Osteocyte (in vitro differentiated cells): ENCODE measurements at places on chromosomes 6 and 20. TPM values are rescaled to one million over a fixed set of nuclear protein-coding genes. Genes with fewer than 3 reads are reported as not detected.

DNA sequence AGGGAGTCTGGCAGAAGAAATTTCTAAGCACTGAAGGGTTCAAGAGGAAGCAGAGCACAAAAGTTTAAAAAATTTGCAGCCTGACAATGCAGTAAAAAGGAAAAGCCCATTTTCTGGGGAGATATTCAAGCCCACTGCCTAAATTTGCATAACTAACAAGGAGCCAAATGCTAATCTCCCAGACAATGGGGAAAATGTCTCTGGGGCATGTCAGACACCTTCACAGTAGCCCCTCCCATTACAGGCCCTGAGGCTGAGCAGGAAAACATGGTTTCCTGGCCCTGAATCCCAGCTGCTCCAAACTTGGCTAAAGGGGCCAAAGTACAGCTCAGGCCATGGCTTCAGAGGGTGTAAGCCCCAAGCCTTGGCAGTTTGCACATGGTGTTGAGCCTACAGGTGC is 908.5 kb upstream of the MANEA start:
- no peak for DNase-seq

DNA sequence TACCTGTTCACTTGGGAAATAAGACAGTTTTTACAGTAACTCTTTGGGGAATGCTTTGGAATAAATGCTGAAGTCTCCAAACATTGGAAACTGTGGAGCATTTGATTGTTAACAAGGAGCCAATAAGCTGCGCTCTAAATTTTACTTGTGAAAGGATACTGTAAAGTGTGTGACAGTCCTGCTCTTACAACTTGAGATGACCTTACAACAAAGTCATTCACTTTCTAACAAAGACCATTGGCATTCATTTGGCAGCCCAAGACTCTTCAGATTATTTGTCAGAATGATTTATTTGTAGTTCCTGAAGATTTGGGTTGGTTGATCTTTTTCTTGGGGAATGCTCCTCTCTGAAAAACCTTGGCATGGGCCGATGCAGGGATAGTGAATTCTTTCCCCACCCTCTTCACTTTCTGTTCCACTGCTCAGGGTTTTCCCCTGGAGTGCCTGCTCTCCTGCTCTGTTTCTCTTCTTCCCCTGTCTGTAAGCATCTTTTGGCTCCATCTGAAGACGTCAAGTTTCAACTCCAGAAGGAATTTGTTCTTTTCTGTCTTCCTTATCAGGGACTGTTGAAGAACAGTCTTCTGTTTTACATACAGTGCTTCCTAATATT is 116.4 kb downstream of the AKAP7 start:
- DNase-seq: no peak

DNA sequence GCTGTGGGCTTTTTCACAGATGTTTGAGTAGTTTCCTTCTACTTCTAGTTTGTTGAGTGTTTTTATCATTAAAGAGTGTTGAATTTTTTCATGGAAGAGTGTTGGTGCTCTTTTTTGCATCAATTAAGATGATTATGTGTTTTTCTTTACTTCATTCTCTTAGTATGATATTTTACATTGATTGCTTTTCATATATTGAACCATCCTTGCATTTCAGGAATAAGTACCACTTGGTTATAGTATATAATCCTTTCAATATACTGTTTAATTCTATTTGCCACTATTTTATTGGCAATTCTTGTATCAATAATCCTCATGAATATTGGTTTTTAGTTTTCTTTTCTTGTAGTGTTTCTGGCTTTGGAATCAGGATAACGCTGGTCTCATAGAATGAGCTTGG is 113.7 kb upstream of the PRDM1 start:
- DNase-seq: no peak

- DNase-seq: no peak
Observed at GRCh38 chr6:156877126-156877863, 100.1 kb downstream of the ARID1B start.

DNA sequence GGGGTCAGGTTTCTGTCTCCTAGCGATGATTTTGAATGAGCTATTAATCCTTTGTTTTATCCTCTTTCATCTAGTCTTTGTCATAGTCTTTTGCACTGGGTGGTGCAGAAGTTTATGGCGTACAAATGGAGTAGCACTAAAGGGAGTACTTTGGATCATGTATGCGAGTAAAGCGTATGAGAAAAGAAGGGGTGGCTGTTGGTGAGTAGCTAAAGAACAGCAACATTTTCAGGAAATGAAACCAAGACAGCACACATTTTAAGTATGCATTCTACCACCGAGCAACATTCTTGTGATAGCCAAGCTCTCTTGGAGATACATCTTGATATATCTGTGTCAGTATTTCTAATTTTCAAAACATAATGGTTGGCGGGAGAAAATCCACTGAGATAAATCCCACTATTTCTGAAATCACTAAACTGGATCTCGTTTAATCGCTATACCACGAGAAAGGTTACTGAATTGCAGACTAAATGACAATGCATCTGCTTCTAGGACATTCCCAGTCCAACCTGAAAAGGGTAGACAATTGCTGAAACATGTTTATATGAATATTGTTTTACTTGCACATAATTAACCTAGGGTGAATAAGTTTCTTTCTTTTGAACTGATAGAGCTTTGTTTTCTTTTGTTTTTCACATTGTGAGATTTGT is 196.1 kb downstream of the TRIM27 start:
- DNase-seq: no peak

- no peak for DNase-seq
Observed at GRCh38 chr20:48319943-48320584, 507.7 kb downstream of the PREX1 start.

GRCh38 chr20:10557685-10558084 is 116.1 kb downstream of the JAG1 start:
- no peak for DNase-seq

DNA sequence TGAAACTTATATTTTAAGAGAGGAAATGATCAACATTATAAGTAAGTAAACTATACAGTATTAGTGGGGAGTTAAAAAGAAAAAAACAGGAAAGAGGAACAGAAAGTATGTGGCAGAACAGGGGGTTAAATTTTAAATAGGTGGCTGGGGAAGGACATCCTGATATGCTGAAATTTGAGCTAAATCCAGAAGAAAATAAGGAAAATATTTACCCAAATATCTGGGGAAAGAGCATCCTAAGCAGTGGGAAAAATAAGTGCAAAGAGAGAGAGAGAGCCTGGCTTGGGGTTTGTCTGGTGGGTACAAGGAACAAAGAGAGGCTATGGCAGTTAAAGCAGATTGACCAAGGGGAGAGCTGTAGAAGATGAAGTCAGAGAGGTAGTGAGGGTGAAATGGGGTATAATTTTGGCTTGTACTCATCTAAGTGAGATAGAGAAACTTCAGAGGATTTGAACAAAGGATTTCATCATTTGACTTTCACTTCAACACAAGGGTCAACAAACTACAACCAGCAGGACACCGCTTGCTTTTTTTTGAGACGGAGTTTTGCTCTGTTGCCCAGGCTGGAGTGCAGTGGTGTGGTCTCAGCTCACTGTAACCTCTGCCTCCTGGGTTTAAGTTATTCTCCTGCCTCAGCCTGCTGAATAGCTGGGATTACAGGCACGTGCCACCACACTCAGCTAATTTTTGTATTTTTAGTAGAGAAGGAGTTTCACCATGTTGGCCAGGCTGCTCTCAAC is 328.4 kb upstream of the CNR1 start:
- DNase-seq: no peak

DNA sequence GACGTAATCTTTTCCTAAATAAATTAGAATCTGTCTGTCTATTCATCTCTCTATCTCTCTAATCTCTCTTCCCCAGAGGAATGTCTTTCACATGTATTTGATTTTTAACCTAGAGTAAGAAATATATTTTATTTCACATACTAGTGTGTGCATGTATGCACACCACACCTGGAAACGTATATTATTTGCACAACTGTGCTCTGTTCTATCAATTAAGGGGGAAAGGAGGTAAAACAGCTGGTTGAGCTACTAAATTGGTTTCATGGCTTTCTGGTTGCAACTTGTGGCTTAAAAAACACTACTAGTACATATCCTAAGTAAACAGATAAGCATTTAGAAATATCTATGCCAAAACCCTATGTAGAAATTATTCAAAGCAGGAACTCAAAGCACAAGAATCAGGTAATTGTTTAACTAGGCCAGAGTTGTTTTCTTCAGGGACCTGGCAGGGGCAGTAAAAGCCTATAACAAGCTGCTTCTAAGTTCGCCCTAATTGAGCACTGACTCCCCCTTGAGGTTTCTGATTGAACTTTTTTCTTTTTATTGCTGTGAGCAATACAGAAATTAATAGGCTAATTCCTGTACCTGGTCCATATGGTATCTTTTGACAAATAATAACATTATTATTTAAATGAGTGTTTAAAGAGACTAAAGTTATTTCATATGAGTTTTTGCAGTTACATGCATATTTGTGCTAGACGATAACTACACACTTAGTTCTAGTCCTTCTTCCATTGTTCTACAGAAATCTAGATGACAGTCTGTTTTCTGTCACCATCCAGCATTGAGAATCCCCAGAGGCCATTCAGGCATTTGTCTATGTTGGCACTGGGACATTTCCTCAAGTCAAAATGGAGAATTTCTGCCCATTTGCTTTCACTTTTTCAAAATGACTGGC is 88.6 kb downstream of the MCHR2 start:
- no peak for DNase-seq

GRCh38 chr6:701700-702479 is 9.0 kb upstream of the EXOC2 start:
- DNase-seq: no peak

- no peak for DNase-seq
Observed at GRCh38 chr20:34043025-34043424, 49.3 kb downstream of the RALY start.

DNA sequence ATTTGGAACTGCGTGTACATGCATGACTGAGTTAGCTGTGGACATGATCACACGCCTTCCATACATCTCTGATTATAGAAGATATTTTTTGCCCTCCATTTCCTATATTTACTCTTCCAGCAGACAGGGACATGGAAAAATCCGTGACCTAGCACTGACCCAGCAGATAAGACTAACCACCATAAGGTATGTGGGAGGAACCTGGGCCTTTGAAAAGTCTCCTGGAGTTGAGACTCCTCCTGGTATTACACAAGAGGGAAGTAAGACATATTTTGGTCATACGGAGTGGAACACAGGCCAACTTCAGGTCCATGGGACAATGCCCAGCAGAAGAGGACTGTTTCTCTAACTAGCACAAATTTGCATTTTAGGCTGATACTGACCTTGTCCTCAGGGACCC is 13.7 kb upstream of the SIRPB1 start:
- no peak for DNase-seq

DNA sequence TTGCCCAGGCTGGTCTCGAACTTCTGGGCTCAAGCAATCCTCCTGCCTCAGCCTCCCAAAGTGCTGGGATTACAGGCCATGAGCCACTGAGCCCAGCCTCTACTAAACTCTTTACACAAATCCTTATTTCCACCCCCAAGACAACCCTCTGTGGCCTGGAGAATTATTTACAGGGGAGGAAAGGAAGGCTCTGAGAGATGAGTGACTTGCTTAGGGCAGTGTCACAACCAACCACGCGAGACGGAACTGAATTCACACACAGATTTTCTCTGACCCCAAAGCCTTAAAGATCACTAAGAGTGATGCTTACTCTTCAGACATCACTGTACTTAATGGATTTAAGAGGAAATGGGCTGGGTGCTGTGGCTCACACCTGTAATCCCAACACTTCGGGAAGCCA is 86.2 kb downstream of the RIPOR3 start:
- no peak for DNase-seq

- DNase-seq: no peak
Observed at GRCh38 chr6:113181164-113181563, 676.0 kb upstream of the MARCKS start.

GRCh38 chr6:159438106-159438505 is 254.9 kb downstream of the SOD2 start:
- no peak for DNase-seq

The SEMG1 gene
- total RNA-seq: not detected in 2 replicates

The HLA-DPA1 gene
- total RNA-seq: 1.8 and 2.0 TPM in 2 replicates

The RTN4IP1 gene
- total RNA-seq: 5.0 and 5.5 TPM in 2 replicates

The TGM3 gene
- total RNA-seq: not detected in 2 replicates
